CD4-positive, alpha-beta T cell treated with Interleukin-4 for 1 hour (primary cell): ENCODE measurements at places on chromosomes 1 and 21.

- DNase-seq: no peak
Measured at GRCh38 chr1:63937461-63938022, 163.7 kb downstream of the ROR1 start.

GRCh38 chr1:165842023-165842670 is 14.7 kb downstream of the UCK2 start:
- DNase-seq: no peak

- DNase-seq: no peak
Measured at GRCh38 chr1:182080955-182081582, 19.6 kb upstream of the ZNF648 start.

- DNase-seq: no peak
Measured at GRCh38 chr1:167554028-167554779, 642 bp upstream of the CREG1 start.

DNA sequence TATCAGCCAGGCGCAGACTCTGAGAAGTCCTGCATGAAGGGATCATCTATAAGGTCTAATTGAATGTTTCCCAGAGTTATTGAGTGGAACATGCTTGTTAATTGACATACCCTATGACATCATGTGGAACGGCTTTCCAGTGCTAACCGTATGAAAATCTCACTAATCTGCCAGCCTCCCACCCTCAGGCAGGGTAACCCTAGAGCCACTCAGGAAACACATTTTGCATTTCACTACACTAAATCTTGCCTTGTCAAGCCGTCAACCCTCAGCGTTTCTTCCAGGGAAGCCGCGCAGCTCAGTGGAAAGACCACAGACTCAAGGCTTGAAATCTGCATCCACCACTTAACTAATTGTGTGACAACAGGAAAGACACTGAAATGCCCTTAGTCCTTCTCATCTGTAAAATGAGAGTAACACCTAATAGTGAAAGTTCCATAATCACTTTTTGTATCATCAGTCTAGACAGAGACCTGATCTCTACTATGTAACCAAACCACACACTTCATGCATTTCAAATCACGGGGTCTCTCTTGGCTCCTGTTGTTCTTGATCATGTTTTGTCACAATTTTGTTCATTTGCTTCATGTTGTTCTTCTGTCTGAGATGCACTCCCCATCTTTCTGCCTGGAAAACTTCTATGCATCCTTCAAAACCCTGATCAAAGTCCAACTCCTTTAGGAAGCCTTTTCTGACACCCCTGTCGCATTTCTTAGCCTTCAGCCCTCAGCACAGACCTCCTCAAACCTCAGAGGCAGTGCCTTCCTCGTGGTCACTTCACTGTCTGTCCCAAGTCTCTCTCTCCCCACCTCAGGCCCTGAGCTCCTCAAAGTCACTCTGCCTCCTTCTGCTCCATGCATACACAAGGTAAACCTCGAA is 246.5 kb downstream of the TOMM20 start:
- peak; percentile 42 for DNase-seq

- DNase-seq: no peak
Measured at GRCh38 chr21:35404247-35404646, 355.1 kb upstream of the RUNX1 start.

GRCh38 chr1:232904566-232904965 is 45.8 kb upstream of the NTPCR start:
- DNase-seq: no peak

DNA sequence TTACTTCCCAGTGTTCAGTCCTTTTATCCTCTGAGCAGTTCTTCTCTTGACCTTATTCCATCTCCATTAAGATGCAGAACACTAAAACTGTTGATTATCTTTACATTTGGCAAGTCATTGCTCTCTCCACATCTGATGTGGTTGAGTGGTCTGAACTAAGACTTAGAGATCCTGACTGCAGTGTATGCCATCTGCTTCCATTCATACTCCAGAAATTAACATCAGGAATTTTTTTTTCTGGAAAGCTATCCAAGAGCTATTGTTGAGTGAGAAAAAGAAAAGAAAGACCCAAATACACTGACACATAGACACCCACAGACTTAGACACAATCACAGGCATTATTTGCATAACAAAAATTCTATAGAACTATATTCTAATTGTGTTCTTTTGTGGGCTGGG is 3.7 kb upstream of the TRIM62 start:
- no peak for DNase-seq

DNA sequence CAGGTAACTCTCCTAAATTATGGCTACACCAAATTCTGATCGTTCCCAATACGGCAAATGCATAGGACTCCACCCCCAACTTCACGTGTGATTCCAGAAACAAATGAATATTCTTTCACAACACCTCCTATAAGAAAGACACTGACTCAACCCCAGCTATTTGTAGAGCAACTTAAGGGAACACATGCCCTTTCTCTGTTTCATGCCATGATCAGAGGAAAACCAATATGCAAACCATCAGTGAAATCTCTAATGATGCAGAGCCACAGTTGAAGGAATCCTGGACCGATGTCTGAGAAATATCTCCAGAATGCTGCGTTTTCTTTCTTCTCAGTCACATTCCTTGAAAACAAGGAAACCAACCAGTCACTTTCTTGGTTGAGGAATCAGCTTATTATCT is 164.2 kb upstream of the PTBP2 start:
- no peak for DNase-seq

DNA sequence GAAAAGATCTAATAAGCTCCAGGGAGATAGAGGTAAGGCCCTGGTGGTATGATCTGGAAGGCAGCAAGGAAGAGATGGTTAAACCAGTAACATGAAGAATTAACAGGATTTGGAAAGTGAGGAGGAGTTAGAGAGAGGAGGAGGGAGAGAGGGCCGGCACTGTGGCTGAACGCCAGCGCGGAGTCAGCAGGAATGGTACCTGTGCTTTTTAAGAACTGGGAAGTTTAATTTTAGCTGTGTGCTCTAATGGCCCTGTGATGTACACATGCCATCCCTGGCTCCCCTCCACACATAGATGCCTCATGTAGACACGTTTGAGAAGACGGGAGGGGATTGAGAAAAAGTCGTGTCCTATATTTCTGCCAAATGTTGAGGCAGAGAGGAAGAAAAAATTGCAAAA is 13.8 kb upstream of the AVPR1B start:
- DNase-seq: no peak

DNA sequence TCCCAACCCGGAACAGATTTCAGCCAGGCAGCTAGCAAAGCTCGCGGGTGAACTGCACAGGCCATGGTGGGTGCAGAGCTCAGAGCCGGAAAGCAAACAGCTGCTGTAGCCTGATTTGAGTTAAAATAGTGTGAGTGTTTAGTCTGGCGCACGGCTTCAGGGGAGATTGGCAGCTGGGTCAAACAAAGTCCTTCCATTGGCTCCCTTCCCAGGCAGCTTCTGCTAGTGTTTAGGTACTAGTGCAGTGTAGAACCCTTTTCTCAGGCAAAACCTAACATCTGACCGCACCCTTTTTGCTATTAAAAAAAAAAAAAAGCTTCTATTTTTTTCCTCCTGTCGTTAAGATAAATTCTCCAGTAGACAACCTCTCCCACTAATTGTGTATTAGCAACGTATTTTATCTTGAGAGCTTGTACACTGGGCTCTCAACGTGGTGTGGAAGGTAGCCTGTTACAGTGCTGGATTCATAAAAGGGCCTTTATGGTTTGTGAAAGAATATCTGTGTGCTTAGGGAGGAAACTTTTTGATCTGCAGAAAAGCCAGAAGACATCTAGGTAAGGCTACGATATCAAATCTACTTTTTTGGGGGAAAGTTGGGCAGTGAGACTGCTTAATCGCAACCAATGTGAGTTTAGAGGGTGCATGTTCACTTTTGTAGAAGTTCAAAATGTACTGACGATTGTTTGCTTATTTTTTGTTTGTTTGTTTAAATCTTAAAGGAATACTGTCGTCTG is 689.6 kb downstream of the USP25 start:
- no peak for DNase-seq

- no peak for DNase-seq
Measured at GRCh38 chr1:219798283-219799030, 129.9 kb downstream of the SLC30A10 start.

- DNase-seq: no peak
Measured at GRCh38 chr21:17848228-17848627, 29.1 kb upstream of the C21orf91 start.

DNA sequence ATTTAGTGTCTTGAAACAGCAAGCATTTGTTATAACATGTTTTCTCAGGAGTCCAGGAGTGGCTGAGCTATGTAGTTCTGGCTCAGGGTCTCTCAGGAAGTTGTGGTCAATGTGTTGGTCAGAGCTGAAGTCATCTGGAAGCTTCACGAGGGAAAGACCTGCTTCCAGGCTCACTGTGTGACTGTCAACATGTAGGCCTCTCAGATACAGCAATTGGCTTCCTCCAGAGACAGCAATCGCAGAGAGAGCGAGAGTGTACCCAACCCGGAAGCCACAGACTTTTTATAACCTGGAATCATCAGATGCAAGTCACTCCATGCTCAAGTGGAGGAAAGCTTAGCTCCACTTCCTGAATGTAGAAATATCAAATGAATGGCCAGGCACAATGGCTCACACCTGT is 40.9 kb downstream of the TNFRSF9 start:
- no peak for DNase-seq

- no peak for DNase-seq
Measured at GRCh38 chr1:192518700-192519099, 56.9 kb upstream of the RGS1 start.

- no peak for DNase-seq
Measured at GRCh38 chr1:59455206-59455605, 158.3 kb downstream of the FGGY start.

DNA sequence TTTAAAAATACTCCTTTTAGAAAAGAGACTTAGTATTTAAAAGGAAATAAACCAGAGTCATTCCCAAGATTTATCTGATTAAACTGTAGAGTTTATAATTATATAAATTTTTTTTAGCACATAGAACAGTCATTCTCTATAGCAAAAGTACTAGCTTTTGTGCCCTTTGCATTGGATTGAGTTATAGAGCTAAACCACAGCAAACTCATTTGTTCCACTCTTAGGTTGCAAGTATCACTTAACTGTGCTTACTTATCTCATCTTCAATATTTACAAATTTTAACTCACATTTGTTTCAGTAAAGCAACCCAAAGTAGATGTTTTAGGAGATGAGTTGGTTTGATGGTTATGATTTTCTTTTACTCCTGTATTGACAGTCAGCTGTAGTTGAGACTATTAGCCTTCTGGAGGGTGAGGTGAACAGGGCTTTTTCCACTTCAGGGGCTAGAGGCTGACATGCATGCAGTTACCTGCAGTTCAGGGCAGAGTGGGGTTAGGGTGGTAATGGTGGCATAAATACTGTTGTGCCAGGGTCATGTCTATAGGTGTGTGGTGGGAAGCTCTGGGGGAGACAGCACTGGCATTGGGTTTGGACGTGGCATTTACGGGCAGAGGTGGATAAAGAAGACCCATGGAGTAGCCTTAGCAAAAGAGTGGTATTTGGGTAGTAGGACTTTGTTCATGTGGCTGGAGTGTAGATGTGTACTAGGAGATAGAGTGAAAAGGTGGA is 42.1 kb downstream of the DYRK1A start:
- DNase-seq: no peak

- DNase-seq: no peak
Measured at GRCh38 chr1:14929547-14930246, 223.8 kb upstream of the TMEM51 start.

DNA sequence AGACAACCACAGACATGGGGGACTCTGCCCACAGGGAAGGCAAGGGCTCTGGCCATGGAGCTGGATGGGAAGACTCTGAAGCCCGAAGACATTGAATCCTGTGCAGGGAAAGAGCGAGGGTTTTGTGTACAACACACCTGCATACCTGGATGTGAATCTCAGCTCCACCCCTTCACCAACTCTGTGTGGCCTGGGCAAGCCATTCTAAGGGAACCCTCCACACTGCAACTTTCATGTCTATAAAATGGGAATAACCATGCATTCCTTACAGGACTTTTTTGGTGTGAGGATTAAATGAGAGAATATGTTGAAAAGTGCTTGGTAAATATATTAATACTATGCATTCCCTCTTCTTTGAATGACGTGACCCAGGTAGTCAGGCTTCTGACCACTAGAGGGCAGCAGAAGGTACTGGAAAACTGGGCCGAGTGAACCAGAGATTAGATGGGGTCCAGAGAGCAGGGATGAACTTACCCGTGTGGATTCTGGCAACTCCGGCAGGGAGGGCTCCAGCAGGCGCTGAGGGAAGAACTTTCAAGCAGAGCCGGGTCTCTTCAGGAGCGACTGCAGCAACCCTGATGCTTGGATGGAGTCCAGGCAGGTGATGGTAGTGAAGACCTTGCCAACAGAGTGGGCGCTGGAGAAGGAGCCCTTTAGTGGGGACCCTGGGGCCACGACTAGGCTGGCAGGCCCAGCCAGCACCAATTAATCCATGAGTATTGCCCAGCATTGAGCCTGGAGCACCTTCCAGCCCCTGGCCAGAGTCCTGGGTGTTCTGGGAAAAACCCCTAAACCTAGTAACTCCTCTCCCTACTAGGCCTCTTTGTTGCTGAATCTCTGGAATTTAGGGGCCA is 834 bp upstream of the ELF3 start:
- peak; percentile 35 for DNase-seq

DNA sequence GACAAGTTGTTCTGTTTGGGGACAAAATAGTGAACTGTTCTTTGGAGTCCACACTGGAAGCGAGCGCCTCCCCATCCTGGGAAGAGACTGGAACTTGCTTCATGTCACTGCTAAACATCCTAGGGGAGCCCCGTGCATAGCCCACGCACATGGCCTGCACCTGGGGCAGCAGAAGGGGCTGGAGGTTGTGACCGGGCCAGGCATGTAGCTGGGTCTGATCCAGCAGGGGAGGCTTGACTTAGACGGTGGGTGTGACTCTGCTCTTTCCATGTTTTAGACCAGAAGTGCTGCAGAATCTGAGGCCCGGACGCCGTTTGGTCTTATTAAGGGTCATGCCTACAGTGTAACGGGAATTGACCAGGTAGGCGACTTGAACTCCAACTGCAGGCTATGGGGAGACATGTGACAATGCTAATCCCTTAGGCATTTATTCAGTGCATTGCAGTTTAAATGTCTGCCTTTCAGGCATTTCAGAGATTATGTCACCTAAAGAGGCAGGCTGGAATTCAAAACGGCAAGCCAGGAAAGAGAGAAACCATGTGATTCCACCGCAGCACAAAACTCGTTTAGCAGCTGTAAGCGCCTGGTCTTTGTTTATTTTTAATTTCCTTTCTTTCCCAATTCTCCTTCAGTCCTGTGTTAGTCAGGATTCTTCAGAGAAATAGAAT is 21.8 kb downstream of the CAPN9 start:
- DNase-seq: no peak

DNA sequence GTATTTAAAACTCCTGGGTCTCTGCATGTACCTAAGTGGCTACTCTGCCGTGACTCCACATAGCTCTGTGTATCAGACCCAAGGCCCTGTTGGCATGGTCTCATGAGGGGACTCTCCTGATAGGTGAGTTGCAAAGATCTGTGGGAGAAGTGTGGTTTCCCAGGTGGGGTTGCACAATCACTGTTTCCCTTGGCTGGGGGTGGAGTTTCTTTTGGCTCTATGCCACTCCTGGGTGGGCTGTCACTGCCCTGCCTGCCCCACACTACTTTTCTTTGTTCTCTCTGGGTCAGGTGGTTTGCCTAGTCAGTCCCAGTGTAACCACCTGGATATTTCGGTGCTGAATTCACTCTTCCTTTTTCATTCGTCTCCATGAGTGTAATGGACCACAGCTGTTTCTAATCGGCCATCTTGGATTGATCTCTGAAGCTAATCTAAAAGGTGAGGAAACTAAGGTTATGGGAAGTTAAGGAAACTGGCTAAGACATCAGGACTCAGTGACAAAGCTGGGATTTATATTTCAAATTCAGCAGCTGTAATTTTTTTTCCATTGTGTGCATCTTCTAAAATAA is 97.1 kb upstream of the CACYBP start:
- no peak for DNase-seq

- no peak for DNase-seq
Measured at GRCh38 chr1:226692823-226693222, 46.3 kb downstream of the ITPKB start.
